ENCODE measurements at places on chromosomes 3 and 15. TPM values are rescaled to one million over a fixed set of nuclear protein-coding genes. Genes with fewer than 3 reads are reported as not detected.
A peak's percentile ranks its signal among the peaks of the same experiment; 100 is the strongest.

The NTRK3 gene
- total RNA-seq = 12.3 TPM

The GOLGA6L4 gene
- 3.5 TPM for total RNA-seq

The FOXL2 gene
- total RNA-seq = 1.4 TPM

The CLDN16 gene
- not detected for total RNA-seq

The PLSCR2 gene
- 0.39 TPM for total RNA-seq

The GNB5 gene
- total RNA-seq = 41.4 TPM

The SCAMP2 gene
- 38.0 TPM for total RNA-seq

The SSUH2 gene
- 0.94 TPM for total RNA-seq

The PRR20G gene
- not detected for total RNA-seq

DNA sequence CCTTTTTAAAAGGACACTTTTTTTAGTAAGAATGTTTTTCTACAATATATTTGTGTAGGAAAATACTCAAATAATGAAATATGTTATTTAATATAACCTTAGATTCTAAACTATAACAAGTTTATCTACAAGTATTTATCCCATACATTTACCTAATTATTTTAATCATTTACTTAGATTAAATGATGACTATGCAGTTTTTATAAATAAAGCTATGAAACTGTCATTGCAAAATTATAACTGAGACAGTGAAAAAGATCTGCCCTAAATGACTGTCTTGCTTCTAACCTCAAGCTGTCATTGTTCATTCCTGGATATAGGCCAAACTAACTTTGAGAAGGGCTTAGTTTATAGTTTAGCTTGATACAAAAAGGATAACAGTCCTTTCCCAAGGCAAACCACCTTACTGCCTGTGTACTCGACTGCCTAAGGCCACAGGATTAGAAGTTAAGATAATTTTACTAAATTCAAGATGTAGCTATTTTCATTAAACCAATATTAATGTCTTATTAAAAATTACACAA lies 84.1 kb downstream of the GLDN start:
- DNase-seq = no peak

DNA sequence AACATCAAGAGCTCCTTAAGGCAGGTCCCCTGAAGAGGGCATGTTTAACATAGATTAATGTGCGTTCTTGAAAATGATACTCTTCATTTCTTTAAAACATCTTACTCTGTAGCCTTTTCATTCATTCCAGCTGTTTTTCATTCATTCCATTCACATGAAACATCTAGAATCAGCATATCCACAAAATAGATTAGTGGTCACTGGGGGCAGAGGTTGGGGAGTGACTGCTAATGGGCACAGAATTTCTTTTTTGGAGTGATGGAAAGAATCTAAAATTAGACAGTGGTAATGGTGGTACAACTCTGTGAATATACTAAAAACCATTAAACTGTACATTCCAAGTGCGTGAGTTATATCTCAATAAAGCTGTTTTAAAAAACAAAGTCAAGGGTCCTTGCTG lies 15.4 kb upstream of the CXCR6 start:
- DNase-seq = no peak

DNA sequence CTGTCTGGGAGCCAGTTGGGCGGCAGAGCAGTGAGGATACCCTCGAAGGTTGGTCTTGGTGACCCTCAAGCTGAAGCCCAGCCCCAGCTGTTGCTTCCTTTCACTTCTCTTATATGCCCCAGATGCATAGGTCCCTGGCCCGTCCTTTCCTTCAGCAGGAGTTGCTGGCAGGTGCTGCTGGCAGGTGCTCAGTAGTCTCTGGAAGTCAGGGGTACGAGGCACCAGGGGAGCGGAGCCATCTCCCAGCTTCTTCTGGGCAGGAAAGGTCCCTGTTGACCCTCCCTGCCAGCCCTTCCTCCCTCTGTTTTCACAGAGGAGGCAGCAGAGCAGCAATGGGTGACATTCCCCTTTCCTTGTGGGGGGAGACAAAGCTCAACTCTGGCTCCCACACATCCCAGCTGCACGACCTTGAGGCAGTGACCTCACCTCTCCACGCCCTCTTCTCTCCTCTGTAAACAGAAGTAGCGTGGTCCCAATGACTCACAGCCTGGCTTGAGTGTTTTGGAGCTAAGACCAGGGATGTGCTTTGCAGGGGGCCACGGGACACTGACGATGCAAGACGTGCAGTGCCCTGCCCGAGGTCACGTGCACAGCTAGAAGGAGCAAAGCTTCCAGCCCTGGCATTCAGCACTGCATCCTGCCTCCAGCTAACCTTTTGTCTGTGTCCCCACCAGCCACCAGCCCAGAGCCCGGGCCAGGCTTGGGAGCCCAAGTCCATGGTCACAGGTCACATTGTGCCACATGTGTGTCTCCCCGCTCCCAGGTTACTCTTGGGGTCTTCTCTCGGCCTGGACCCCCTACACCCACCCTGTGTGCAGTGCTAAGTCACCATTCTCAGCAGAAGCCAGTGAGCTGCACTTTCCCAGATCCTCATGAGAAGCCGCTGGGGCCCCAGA lies 49.7 kb downstream of the SLC6A6 start:
- DNase-seq = no peak

GRCh38 chr3:181709537-181710279 lies 2.0 kb upstream of the SOX2 start:
- DNase-seq = peak; percentile 87

GRCh38 chr3:156038869-156039268 lies 81.5 kb upstream of the KCNAB1 start:
- no peak for DNase-seq

GRCh38 chr3:194348354-194348753 lies 2.8 kb downstream of the CPN2 start:
- DNase-seq = no peak

GRCh38 chr15:29698030-29698701 lies 124.1 kb downstream of the TJP1 start:
- DNase-seq = no peak

DNA sequence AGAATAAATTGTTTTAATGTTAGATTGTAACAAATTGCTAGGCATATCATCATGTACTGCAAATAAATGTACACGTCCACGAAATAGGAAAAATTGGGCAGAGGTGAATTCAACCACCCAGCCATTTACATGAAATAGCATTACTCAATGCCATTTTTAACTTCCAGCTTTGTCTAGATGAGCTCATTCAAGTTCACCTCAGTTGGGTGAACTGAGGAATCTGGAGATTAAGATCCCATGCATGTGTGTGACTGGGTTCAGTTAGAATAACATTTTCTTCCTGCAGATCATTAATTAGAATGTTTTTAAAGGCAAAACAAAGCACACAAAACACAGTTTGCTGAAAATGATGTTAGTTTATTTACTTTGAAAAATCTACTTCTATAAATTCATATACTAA lies 767.8 kb upstream of the GOLIM4 start:
- no peak for DNase-seq

GRCh38 chr15:41104234-41104633 lies 11.8 kb downstream of the INO80 start:
- DNase-seq = no peak

DNA sequence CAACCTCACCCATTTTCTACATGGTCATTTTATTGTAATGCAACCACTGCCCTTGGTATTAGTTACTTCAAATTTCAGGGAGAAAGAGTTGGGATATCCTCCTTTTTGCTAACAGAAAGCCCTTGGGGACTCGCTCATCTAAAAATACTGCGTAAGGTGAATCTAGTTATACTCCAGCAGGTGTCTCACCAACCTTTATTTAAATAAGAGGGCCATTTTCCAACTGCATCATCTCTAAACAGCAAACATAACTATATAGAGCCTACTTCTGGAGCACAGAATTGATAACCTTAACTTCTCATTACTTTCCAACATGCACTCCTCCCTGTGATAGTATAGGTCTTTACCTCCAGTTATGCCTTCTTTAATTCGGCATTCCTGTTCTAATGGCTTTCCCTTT lies 77.5 kb downstream of the TBL1XR1 start:
- no peak for DNase-seq

DNA sequence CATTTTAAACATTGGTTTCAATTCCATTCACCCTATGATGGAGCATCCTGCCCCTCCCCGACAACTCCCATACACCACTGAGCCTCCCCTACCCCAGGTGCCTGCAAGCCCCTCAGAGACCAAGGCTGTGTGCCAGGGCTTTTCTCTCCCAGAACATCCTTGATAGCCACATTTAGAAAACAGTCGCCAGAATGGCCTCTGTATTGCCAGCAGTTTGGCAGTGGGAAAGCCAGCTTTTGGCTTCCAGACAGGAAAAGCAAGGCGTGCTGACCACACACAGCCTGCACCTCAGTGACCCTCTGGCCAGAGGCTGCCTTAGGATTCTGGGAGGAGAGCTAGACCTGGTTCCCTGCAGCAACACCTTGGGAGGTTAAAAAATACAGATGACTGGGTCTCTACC lies 18.2 kb upstream of the HRH1 start:
- DNase-seq = no peak

DNA sequence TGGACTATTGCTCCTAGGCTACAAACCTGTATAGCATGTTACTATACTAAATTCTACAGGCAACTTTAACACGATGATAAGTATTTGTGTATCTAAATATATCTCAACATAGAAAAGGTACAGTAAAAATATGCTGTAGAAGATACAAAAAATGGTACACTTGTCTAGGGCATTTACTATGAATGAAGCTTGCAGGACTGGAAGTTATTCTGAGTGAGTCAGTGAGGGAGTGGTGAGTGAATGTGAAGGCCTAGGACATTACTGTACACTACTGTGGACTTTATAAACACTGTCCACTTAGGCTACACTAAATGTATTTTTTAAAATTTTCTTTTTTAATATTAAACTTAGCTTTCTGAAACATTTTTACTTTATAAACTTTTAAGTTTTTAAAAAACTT lies 140.5 kb upstream of the SGO1 start:
- DNase-seq = no peak

DNA sequence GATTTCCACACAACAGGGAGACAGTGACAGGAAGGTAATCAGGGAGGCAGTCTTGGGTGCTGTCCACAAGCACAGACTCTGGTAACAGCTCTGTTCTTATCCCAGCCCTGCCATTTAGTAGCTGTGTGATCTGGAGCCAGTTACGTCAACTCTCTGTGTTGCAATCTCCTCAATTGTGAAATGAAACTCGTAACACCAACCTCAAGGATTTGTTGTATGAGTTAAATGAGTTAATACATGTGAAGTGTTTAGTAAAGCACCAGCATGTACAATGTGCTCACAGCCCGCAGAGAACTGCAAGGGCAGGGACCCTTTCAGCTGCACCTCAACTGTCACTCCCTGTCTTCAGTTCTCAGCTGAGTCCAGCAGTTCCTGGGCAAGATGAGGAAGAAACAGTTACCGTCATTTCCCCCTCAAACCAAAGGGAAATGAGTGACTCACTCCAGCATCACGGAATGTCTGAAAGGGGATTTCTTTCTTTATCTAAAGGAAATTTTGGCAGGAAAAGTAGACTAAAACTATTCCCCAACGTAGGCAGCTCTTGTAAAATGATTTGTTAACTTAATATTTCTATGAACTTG lies 39.9 kb upstream of the MB21D2 start:
- no peak for DNase-seq

DNA sequence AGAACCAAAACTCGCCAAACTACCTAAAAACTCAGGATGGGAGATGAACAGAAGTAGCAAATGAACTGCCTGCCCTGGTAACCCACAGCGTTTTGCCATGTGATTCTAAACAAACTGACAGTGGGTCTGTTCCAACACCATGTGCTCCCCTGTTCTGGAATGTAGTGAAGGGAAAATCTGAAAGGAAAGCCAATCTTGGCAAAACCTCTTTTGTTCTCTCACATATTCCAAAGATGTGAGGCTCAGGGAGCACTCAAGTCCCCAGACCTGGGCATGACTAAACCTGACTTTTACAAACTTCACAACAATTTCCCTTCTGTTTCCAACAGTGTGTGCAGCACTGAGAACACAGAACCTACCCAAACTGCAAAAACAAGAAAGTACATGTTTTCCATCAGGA lies 116.1 kb downstream of the IMPG2 start:
- no peak for DNase-seq

- no peak for DNase-seq
These were observed 83.9 kb upstream of the KCNAB1 start for GRCh38 chr3:156036258-156037053.

GRCh38 chr15:60809375-60809774 lies 330.4 kb upstream of the ICE2 start:
- DNase-seq = no peak

DNA sequence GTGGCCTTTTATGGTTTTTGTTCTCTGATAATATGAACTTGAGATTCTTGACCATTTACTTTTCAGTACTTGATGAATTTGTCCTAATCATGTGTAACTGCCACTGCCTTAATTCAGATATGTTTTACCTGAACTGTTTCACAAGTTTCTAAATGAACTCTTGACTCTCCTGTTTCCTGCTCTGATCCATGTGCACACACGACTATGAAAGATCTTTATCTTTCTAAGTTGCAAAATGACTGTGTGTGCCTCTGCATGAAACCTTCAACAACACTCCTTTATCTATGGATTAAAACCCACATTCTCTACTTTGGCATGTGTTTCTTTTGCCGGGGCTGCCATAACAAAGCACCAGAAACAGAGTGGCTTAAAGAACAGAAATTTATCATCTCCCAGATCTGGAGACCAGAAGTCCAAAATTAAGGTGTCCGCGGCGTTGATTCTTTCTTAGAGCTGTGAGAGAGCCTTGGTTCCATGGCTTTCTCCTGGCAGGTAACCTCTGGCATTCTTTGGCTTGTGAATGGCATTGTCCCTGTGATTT lies 275.0 kb downstream of the ADAMTSL3 start:
- no peak for DNase-seq

GRCh38 chr15:80404057-80404760 lies at the start of gene ARNT2:
Gene ARNT2 (plus strand): TSS chr15:80404382. CDS start chr15:80404516, 134 bp downstream.
- peak; percentile 61 for DNase-seq

GRCh38 chr3:41532976-41533375 lies 333.7 kb downstream of the CTNNB1 start:
- no peak for DNase-seq

DNA sequence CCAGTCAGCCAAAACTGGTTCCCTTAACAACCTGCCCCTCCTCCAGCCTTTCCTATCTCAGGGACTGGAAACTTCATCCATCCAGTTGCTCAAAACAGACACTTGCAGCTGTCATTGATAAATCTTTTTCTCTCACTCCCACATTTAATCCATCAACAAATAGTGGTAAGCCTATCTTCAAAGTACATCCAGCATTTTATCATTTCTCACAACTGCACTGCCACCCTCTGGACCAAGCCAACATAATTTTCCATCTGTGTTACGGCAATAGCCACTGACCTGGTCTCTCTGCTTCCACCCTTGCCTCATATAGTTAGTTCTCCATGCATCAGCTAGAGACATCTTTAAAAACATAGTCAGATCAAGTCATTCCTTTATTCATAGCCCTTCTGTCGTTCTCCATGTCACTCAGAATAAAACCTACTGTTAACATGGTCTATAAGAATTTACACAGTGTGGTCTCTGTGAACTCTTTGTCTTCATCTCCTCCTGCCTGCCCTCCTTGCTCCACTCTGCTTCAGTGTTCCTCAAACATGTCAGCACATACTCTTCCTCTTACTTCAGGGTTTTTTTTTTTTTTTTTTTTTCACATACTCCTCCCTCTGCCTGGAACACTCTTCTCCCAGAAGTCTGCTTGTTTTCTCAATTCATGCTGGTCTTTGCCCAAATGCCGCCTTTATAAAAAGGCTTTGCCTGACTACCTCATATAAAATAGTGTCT lies 102.5 kb upstream of the COL6A5 start:
- no peak for DNase-seq

GRCh38 chr15:52551762-52552161 lies 17.1 kb downstream of the ARPP19 start:
- DNase-seq = no peak
